ENCODE measurements at places on chromosomes 4 and X.

DNA sequence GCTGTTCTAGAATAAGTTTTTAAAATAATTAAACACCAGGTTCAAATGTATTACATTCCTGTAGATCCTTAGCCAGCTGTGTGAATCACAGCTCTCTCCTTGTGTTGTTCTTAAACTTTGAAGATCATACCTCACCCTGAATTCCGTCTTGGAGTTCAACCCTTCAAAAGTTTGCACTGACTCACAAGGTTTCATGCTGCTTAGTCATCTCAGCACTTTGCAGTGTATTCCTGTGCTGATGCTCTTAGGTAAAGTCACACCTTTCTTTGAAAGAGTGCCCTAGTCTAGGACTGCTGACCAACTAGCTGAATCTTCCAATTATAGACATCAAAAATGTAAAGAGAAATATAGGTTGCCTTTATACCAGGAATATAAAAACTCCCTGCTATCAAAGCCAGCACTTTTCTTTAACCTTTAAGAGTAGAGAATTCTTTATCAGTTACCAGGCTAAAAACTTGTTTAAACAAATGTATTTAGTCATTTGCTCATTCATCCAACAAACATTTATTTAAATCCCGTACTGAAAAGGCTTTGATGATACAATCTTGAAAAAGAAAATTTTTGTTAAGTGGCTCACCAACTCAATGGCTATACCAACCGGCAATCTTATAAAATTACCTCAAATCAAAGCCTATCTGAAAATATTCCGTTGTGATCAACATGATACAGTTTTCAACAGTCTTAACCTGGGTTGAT is 169.7 kb downstream of the RAP1GDS1 start:
- peak; percentile 61 for DNase-seq

- no peak for DNase-seq
Measured at GRCh38 chr4:61024610-61025009, 175.5 kb upstream of the ADGRL3 start.

- DNase-seq = no peak
Measured at GRCh38 chr4:3369781-3370674, 71.7 kb upstream of the HGFAC start.

DNA sequence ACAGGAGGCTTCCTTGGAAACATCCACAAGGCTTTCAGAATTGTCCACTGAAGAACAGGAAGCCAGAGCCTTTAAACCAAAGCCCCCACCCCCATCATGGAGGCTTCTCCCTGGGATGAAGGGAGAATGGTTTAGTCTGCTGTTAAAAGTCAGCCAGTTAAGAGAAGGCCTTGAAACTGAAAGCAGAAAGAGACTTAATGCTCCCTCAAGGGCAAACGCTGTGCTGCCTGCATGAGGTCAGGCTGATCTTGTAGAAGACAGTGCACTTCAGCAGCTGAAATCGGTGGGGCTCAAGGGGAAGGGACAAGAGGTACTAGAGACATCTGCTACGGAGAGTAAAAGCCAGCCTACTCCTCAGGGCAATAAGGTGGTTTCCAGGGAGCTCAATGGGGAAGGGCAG is 69.0 kb downstream of the HPRT1 start:
- DNase-seq = no peak

- no peak for DNase-seq
Measured at GRCh38 chr4:123787512-123788080, 391.0 kb downstream of the SPRY1 start.

- DNase-seq = no peak
Measured at GRCh38 chrX:28124416-28124815, 143.2 kb upstream of the DCAF8L1 start.

DNA sequence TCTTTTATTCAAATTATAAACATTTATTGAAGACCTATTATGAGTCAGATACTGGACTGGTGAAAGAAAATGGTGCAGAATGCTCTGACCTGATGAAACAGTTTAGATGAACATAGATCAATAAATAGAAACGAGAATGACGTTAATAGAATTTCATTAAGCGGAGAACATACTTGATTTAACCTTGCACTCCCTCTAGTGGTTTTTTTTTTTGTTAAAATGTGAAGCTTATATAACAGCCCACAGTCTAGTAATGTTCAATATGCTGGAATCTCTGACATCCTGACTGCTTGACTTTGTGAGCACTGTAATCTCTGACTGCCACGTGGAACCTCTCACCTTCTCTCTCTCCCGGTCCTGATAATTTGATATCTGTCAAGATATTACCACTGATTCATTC is 32.3 kb downstream of the HDAC8 start:
- no peak for DNase-seq

- DNase-seq = no peak
Measured at GRCh38 chrX:121876305-121876704, 828.9 kb downstream of the GLUD2 start.

DNA sequence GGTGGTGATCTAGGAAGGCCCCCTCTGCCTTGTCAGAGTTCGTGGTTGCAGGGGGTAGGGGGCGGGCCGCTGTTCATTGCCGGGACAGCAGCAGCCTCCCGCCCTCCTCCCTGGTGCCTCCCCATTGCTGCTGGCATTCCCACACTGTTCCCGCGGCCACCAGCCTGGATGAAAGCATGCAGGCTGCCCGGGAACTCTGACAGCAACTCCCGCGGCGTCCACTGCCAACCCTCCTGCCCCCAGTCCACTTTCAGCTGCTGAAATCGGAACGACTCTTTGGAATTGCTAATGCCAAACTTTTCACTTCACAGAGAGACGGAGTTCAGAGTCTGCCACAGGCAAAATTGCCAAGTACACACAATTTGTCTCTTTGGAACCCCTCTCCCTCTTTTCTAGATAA is 121.9 kb downstream of the BEND2 start:
- DNase-seq = peak; percentile 66

DNA sequence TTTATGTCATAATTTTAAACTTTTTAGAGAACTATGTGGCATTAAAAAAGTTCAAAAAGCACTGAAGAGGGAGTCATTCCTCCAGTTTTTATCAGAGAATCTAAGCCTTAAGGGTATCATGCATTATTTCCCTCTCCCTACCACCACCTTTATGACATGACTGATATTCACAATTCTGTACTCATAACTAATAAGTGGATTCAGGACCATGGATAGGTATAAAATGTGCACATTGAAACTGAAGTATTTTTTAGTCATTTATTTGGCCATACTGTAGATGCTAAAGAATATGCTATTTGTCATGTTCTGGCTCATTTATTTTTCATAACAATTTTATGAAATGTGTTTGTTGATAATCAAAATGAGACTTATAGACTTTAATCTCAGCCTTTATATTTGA is 897.5 kb upstream of the AGA start:
- no peak for DNase-seq

DNA sequence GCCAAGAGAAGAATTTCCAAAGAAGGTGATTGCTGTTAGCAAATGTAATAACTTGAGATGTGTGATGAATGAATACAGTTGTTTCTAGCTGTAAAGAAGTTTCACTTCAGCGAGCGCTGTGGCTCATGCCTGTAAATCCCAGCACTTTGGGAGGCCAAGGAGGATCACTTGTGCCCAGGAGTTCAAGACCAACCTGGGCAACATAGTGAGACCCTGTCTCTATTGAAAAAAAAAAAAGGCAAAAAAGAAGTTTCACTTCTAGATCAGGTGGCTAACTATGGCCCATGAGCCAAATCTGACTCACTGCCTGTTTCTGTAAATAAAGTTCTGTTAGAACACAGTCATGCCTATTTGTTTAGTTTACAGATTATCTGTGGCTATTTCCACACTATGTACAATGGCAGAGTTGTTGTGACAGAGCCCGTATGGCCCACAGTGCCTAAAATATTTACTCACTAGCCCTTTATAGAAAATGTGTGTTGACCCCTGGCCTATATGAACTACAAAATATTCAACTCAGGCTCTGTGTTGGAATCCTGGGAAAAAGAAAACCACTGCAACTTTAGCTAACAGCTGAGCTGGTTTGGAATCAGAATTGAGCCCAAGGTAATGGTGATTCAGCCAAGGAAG is 54.1 kb upstream of the PRPS1 start:
- DNase-seq = no peak

- DNase-seq = peak; percentile 24
Measured at GRCh38 chr4:6469144-6469543, 3.3 kb downstream of the PPP2R2C start.

DNA sequence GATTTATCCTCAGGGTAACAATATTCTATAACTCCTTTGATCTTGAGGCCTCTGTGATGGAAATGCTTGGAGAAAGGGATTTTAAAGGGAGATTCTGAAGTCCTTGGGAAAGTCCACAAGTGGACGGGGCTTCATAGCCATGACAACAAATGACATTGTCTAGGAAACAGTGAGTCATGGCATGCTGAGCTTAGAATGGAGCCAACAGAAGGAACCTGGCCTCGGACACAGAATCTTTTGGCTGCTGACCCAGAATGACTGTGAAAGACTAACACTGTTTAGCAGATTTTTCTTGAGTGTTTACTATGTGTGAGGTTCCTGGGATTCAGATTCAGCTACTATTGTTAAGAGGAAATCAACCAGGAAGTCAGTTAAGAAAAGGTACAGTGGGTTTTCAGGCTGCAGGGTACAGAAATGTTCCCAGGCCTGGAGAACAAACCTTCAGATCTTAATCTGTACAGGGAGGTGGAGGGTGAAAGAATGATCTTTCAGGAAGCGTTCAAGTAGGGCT is 18.1 kb upstream of the CXCL2 start:
- DNase-seq = peak; percentile 79

DNA sequence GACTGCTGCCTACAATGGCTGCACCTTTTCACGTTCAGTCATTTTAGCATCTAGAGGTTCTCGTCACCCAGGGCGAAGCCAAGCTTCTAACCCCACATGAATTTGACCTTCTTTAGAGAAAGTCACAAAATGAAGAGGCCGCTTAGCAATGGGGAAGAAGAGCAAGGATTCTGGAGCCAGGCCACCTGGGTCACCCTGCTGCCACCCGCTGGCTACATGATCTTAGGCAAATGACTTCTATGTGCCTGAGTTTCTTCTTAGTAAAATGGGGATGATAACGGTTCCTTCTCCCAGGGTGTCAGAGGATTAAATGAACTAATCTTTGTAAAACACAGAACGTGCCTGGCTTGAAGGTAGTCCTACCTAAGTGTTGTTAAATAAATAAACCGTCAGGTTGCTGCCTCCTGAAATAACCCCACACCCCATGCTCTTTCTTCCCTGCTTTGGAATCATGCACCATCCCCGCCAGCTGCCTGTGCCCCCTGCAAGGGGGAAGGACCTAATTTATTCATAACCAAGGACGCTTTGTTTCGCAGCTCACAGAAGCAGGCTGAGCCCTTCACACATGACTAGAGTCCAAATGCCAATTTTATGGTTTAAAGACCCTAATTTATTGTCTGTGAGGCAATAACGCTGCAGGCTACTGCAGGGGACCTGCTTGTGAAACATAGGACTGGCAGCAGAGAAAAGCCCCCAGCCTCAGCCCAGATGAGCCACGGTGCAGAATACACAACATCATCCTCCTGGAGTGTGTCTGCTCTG is 28.6 kb upstream of the NSG1 start:
- DNase-seq = no peak

DNA sequence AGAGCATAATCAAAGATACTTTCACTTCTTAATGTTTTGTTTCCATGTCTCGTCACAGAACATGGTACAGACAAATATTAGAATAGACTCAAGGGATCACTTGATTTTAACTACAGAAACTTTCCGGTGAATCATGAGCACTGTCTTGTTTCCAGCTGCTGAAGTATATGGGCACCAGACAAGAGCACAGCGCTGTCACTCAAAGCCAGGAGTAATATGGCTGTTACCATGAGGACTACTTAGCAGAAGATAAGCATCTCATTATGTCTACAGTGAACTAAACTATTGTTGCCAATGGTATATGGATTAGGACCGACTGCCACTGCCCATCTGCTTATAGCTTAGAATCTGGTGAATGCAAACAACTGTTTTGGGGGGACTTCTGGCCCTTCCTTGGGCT is 34.3 kb downstream of the MECP2 start:
- no peak for DNase-seq

DNA sequence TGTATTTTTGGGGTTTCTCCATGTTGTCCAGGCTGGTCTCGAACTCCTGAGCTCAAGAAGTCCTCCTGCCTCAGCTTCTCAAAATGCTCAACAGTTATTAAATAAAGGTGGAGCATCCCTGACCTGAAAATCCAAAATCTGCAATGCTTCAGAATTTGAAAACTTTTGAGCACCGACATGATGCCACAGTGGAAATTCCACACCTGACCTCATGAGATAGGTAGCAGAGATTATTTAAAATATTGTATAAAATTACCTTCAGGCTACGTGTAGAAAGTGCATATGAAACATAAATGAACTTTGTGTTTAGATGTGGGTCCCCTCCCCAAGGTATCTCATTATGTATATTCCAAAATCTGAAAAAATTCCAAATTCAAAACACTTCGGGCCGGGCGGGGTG is 42.7 kb upstream of the PDGFRA start:
- no peak for DNase-seq

DNA sequence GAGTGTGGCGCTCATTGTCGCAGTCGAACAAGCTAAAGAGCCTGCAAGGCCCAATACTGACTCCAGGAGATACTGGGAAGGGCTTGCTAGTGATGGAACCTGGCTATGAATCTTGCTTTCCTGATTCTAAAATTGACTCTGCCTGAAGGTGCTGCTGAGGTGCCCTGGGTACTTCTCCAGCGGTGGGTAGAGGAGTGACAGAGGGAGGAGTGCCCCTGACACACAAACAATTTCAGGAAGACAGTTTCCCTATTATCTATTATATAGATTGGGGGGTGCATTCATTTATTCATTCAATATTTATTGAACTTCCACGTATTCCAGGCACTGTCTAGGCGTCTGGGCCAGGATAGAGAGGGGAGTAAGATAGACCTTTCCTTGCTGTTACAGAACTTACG is 339.2 kb upstream of the GATB start:
- DNase-seq = no peak

- DNase-seq = no peak
Measured at GRCh38 chr4:174119830-174120229, 163.6 kb downstream of the FBXO8 start.

DNA sequence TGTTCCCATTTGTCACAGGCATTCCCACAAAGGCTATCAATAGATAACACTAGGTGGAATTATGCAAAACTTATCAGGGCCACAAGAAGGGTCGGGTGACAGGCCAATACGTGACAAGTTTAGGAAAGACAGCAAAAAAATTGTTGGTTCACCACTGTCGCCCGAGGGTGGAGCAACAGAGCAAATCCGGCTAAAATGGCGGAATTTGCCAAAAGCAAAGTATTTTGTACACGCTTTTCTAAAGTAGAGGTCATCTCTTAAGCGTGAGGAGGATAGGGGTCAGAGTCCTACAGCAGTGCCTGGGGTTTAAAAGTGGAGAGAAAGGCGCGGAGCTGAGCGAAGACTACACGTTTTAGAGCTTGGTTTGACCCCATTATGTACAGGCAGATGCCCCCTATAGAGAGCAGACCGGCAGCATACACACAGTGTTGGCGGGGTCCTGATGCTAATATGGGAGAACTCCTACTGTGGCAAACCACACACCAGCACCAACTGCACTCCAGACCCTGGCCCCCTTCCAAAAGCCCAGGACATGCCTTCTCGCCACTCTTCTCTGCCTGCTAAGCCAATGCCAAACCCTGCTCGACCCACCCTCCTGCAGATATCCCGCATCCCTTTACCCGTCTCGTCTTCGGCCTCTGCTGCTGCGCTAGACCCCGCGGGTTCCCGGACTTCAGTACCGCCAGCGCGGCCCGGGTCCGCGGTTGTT is 733 bp downstream of the CCNA2 start:
- DNase-seq = peak; percentile 59

Data from islet precursor cell (in vitro differentiated cells).